Right kidney (tissue), 9 donors: ENCODE measurements at places on chromosomes 1 and 21.

- DNase-seq, result peak; percentile 49
These were observed 75.5 kb downstream of the NAV1 start for GRCh38 chr1:201614262-201615015.

- no peak for DNase-seq
These were observed 53.8 kb upstream of the LMO4 start for GRCh38 chr1:87274851-87275250.

DNA sequence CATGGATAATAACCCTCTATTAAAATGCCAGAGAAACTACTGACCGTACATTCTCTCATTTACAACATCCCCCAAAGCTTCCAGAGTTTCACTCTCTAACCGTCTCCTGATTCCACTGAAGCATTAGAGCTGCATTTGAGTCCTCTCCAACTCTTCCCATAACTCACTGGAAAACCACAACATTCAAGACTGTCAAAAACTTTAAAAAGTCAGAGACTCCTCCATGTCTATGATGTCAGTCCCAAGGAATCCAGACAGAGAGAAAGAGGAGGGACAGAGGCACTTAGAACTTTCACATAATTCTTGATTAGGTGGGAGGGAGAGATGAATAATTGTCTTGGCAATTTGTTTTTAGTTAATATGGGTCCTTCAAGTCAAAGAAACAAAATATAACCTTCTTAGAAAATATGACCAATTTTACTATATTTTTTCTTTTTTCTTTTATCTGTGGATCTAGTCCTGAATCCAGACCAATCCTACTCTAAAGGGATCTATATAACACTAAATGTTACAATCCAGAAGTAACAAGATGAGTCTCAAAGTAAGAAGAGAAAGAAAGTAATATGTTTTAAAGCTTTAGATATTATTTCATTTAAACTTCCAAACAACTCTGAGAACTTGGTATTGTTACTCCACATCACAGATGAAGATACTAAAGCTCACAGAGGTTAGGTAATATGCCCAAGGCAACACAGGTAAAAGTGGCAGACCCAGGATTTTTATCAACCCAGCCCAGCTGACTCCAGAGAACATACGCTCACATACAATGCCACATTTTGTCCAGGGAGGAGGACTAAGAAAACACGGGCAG is 23.8 kb downstream of the OTUD7B start:
- peak; percentile 9 for DNase-seq

GRCh38 chr1:214248311-214249085 is 32.5 kb upstream of the SMYD2 start:
- DNase-seq, result no peak

DNA sequence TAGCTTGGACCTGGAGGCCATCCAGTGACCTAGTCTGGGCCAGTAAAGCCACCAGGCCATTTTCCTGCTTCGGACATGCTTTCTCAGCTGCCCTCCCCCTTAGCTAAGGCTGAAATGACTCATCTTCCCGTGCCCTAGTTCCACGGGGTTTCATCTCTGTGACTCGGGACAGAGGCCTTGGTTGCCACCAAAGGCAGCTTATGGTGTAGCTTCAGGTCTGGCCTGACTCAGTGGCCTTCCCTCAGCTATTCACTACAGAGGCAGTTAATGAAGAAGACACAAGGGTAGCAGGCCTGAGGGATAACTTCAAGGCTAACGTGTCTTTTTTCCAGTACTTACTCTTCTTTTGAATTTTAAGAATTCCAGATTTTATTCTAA is 82.4 kb downstream of the PBX1 start:
- no peak for DNase-seq

DNA sequence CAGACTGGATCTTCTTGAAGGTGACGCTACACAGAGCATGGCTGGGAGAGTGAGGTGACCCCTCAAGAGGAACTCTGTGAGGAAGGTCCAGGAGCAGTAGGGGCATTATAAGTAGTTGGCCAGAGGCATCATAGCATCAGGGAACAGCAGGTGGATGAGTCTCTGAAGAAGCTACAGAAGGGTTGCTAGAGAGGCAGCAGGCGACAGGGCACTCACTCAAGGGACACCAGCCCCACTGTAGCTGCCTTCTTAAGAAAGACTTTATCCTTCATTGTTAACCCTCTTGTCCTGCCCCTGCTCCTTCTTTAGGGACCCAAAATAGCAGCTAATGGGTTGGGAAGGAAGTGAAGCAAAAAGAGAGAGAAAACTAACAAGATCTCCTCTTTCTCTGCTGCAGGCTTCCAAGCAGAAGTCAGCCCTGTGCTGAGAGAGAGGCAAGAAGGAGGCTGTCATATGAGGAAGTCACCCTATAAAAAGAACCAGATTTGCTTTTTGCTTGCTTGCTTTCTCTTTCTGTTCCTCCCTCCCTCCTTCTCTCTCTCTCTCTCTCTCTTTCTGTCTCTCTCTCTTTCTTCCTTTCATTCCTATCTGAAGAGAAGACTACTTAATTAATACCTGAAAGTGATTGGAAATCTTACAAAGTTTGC is 7.7 kb upstream of the CD5L start:
- no peak for DNase-seq

DNA sequence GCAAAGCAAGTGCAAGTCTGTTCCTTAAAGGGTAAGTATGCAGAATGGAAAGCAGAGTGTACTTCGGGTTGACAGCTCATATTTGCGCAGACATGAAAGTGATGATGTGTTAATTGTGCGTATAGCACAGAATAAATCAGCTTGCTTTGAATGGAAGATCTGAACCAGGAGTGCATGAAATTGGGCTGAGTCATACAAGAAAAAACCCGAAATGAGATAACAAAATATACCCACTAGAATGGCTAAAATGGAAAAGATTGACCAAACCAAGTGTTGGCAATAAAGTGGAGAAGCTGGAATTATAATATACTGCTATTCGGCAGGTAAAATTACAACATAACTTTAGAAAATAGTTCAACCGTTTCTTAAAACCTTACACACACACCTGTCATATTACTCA is 28.5 kb downstream of the CR1L start:
- DNase-seq, result no peak

DNA sequence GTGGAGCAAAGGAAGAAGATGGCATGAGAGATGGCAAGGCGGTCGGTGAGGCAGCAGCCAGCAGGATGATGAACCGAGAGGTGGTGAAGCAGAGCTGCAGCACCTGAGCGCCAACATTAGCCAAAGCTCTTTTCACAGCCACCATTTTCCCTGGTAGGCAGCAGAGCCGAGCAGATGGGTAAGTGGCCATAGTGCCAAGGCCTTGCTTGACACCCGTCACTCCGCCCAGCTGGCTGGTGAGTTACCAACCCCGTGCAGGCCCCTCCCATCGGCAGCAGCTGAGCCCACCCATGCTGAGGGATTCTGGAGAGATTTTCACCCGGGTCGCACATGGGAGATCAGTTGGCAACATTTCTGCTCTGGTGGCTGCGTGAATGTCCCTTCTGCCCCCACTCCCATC is 647.7 kb downstream of the PTPRU start:
- no peak for DNase-seq

- DNase-seq, result peak; percentile 33
These were observed 139.7 kb upstream of the BEND5 start for GRCh38 chr1:48916130-48917069.

DNA sequence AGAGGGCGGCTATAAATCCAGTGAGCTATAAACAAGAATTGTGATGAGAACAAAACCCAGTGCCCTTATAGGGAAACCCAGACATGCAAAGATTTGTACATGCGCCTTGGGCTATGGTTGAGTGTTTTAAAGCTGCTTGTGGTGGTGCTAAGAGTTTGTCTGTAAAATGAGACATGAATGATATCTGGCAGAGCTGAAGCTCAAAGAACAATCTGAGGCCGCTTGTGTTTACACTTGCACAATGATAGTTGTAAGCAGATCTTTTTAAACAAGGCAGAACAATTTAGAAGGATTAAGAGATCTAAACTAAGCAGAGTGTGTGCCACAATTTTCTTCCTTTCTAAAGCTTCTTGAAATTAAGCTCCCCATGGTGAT is 80.4 kb upstream of the ADAMTS5 start:
- DNase-seq, result no peak

- DNase-seq, result no peak
These were observed 24.2 kb downstream of the MAN1C1 start for GRCh38 chr1:25640646-25641328.

GRCh38 chr1:201128476-201128875 is 1.5 kb upstream of the ASCL5 start:
- no peak for DNase-seq

DNA sequence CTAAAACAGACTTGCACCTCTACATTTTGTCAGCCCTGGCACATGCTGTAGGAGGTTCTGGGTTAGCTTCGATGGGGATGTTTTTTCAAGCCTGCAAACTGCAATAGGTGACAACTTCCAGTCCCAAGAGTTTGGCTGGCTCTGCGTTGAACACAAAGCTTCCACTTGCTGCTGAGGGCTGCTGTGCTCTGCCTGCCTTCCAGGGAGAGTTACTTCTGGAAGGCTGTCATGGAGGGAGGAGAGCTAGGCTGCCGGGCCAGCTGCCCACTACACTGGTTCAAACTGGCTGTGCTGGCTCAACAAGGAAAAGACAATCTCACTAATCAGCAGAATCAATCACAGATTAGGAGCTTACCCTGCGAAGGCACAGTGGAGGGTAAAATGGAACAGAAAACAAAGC is 46.7 kb upstream of the PPP2R5A start:
- DNase-seq, result no peak

GRCh38 chr21:42708107-42708506 is 54.7 kb downstream of the PDE9A start:
- no peak for DNase-seq

GRCh38 chr1:92446546-92446945 is 40.2 kb downstream of the GFI1 start:
- DNase-seq, result no peak

GRCh38 chr1:229759037-229759435 is 133.0 kb downstream of the URB2 start:
- no peak for DNase-seq

DNA sequence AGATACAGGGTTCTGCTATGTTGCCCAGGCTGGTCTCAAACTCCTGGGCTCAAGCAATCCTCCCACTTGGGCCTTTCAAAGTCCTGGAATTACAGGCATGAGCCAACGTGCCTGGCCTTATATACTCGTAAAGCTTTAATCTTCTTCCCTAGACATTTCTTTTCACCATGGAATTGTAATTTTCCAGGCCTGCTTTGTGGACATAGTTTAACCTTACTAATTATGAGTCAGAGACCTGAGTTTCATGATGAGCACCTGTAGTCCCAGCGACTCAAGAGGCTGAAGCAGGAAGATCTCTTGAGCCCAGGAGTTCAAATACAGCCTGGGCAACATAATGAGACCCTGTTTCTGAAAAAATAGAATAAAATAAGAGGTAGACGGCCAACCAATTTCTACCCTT is 12.3 kb downstream of the PATJ start:
- DNase-seq, result no peak

DNA sequence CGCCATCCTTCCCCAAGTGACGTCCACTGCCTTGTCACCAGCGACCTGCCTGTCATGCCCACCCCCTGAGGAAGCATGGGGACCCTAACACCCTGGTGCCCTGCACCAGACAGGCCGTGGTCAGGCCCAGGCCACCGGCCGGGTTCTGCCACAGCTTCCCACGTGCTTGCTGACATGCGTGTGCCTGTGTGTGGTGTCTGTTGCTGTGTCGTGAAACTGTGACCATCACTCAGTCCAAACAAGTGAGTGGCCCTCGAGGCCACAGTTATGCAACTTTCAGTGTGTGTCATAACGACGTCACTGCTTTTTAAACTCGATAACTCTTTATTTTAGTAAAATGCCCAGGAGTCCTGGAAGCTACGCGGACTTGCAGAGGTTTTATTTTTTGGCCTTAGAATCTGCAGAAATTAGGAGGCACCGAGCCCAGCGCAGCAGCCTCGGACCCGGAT is 8.5 kb upstream of the CTRC start:
- DNase-seq, result no peak

DNA sequence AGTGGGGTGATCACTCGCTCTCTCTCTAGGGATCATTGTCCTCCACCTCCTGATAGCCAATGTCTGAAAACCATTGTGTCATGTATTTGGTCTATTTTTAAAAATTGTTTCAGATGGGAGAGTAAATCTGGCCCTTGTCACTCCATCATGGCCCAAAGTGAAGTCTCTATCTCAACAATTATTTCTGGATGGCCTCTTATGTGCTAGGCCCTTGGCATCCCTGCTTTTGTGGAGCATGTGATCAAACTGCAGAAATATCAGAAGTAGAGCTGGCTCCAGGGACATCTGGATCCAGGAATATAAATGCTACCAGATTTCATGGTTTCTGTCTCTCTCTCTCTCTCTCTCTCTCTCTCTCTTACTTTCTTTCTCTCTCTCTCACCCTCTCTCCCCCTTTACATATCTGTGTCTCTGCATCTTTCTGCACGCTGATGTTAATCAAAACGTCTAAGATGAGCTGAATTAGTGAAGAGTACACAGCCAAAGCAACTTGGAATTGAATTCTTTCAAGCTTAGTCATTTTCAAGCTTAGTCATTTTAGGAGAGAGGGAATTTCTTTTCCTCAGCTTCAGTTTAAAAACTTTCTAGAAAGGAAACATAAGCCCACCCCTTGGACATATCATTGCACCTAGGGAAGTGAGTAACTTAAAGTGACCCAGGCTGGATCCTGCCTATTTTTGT is 47.4 kb upstream of the DOCK7 start:
- DNase-seq, result no peak

DNA sequence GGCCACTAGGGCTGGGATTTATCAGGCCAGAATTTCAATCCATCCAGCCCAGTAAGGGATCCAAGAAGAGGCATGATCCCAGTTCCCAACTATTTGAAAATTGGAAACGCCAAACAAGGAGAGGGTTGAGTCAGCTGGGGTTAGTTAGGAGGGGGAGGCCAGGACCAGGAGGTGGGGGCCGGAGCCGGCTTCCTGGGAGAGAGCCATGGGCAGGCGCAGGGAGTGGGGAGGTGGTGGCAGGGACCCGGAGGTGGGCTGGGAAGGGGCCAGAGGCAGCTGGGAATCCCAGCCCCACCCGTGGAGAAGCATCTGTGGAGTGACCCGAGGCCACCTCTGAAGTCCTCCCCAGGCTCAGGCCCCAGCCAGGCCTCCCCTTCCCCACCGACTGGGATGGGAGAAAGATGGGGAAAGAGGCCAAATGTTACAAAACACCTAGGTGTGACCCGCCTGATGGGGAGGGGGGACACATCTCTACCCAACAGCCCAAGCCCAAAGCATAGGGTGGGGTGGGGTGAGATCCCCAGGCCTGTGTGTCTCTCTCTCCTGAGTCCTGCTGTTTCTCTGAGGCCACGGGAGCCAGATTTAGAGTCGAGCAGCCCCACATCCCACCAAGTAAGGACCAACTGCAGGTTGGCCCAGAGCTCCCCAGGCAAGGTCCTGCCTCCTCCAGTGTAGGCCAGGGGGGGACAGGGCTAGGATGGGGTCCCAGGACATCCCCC is 10.1 kb downstream of the HSPG2 start:
- no peak for DNase-seq
